IPS DF 6.9 (cell line): ENCODE measurements at places on chromosomes 12 and 14.

DNA sequence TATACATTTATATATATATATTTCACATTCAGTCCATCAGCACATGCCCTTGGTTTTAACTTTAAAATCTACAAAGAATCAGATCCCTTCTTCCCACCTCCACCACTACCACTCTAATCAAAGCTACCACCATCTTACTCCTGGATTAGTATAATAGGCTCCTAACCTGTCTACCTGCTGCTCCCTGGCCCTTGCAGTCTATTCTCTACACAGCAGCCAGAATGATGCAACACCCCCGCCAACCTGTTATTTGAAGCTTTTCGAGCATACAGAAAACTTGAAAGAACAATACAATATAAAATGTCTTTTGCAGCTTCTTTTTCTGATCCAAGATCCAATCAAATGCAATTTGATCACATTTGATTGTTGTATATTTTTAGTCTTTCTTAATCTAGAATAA, 165.9 kb upstream of the HMGA2 start:
- no peak overlapping the region for H3K27ac ChIP-seq
- H3K4me3 ChIP-seq: no peak overlapping the region
- peaks cover 1% of the 10 kb centered on the region; the same call in 1 of the 2 replicates for H3K4me1 ChIP-seq

DNA sequence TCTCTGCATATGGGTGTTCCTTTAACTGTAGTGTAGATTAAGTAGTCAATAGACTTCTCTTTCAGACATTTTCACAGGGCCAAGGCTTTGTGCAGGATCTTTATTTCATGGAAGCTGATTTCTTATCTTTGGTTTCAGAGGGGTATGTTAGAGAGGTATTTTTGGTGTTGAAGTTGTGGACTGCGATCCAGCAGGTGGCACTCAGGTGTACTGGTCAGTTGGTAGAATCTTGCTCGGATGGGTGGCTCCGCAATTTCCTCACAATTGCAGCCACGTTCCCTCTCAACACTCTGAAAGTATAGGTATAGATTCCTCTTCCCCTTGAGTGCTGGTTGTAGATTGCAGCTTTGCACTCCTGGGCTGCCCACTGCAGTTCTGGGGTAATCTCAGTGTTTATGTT, 44.3 kb downstream of the OSBPL8 start:
- no peak for DNase-seq
- H3K36me3 ChIP-seq: no peaks in the 10 kb centered on the region; the same call in 1 of the 2 replicates
- no peak overlapping the region for H3K27ac ChIP-seq
- H3K4me1 ChIP-seq: no peaks in the 10 kb centered on the region

- no peaks in the 10 kb centered on the region for H3K27me3 ChIP-seq
- H3K4me3 ChIP-seq: no peak overlapping the region
- H3K4me1 ChIP-seq: no peaks in the 10 kb centered on the region
- no peaks in the 10 kb centered on the region for H3K36me3 ChIP-seq
- H3K27ac ChIP-seq: no peak overlapping the region
Measured at GRCh38 chr14:91649930-91650329, 82.0 kb downstream of the CATSPERB start.

DNA sequence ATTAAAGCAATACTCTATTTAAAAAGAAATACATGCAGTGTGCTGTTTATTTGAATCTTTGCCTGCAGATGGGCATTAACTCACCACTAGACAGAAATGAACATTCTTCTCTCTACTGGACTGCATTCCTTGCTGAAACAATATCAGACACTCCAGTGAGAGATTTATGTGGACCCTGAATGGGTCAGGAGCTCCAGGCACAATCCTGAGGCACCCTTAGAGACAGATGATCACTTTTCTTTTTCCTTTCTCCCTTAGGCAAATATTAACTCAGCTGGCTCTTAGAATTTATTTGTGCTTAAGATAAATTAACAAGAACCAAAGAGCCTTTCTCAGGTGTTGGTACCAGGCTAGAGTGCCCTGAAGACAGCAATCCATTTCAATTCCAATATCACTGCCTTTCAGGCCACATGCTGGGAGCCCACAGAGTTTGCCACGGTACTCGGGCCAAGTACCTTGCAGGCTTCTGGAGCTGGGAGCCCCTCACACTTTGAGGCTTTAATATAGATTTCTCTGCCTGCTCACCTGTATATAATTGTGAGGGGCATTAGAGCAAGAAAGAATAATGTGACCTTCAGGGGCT, 173.0 kb downstream of the EMP1 start:
- no peak for DNase-seq
- H3K27me3 ChIP-seq: no peaks in the 10 kb centered on the region
- no peak overlapping the region for H3K27ac ChIP-seq
- H3K4me1 ChIP-seq: no peaks in the 10 kb centered on the region

GRCh38 chr14:72129291-72129690, 197.1 kb downstream of the RGS6 start:
- no peak overlapping the region for H3K27ac ChIP-seq
- H3K36me3 ChIP-seq: no peaks in the 10 kb centered on the region
- no peak overlapping the region for H3K4me3 ChIP-seq
- H3K27me3 ChIP-seq: no peaks in the 10 kb centered on the region
- H3K4me1 ChIP-seq: no peaks in the 10 kb centered on the region
- DNase-seq: no peak

GRCh38 chr12:43132291-43132690, 419.7 kb downstream of the ADAMTS20 start:
- no peak overlapping the region for H3K4me3 ChIP-seq
- DNase-seq: no peak
- H3K27ac ChIP-seq: no peak overlapping the region
- no peaks in the 10 kb centered on the region for H3K4me1 ChIP-seq
- H3K36me3 ChIP-seq: no peaks in the 10 kb centered on the region

- no peak for DNase-seq
- H3K27me3 ChIP-seq: no peaks in the 10 kb centered on the region
- 0 out of 2 replicates have a peak, but pooled peaks cover 2% of the 10 kb centered on the region for H3K36me3 ChIP-seq
- H3K4me3 ChIP-seq: no peak overlapping the region
Measured at GRCh38 chr12:68538726-68539614, 71.7 kb upstream of the RAP1B start.

GRCh38 chr12:65673156-65673690, 151.1 kb upstream of the HMGA2 start:
- no peak overlapping the region for H3K27ac ChIP-seq
- no peak for DNase-seq
- no peaks in the 10 kb centered on the region for H3K4me1 ChIP-seq
- no peaks in the 10 kb centered on the region for H3K27me3 ChIP-seq

DNA sequence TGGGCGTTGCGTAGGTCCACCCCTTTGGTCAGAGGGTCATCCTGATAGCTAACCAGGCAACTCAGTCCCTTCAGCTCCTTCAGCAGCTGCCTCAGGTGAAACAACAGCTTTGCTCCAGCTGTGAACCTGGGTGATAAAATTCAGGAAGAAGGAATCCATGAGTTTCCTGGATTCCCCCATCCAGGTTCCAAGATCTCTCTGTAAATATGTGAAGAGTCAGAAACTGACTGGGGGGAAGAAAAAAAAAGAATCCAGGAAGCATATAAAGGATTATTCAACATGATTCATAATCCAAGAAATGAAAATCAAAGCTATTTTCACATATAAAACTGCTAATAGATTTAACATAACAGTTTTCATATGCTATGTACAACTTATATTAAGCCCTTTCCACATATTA, 8.6 kb downstream of the STAT2 start:
- no peaks in the 10 kb centered on the region for H3K27me3 ChIP-seq
- no peak for DNase-seq
- H3K27ac ChIP-seq: no peak overlapping the region
- H3K4me3 ChIP-seq: no peak overlapping the region

DNA sequence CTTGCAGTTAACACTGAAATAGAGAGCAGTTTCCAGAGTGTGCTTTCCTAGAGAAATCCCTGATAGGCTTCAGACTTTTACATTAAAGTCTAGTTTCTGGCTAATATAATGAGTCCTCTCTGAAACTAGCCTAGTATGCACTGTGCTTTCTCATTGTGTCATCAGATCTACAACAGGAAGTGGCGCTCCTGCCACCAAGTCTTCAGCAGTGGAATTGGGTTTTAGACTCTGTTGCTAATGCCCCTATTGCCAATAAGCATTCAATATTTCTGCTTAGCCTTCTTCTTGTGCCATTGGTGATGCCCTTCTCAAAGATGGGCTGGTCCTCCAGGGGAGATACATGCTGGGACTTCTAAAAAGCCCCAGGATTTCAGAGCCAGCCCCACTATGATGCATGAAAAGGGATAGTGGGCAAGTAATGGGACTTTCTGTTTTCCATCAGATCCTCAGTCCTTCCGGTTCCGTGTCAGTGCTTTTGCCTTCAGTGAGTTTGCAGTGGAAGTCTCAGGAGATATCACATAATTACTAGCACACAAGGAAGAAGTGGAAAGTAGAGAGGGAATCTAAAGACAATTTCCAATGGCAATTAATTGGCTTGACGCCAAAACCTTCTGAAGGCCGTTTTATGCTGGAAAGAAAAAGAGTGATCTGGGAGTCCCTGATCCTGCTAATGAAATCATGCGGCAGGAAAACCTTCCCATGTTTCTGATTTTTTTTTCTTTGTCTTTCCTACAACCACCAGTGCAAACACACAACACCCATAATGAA, 50.0 kb downstream of the SSPN start:
- H3K27ac ChIP-seq: no peak overlapping the region
- H3K36me3 ChIP-seq: no peaks in the 10 kb centered on the region
- H3K4me3 ChIP-seq: no peak overlapping the region

DNA sequence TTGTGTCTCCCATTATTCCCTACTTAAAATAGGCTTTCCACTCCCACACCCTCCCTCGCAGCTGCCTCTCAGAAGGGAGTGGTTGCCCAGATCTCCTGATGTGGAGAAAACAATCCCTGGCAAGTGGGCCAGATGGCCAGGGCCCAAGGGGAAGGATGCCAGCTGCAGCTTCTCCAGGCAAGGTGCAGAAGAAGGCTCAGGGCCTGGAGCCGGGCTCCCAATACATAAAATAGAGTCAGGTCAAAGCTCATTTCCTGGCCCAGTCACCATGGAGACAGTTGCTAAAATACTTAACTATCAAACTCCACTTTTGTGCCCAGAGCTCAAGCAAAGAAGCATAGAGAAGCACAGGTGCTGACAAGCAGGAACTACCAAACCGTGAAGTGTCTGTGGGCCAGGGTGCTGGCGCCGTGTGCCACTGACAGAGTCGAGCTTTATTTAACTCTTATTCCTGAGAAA, 45.7 kb upstream of the ITPR2 start:
- H3K27ac ChIP-seq: no peak overlapping the region
- H3K27me3 ChIP-seq: no peaks in the 10 kb centered on the region
- no peak for DNase-seq

- H3K4me1 ChIP-seq: peaks cover 11% of the 10 kb centered on the region; the same call in 1 of the 2 replicates
- no peaks in the 10 kb centered on the region for H3K27me3 ChIP-seq
- H3K27ac ChIP-seq: no peak overlapping the region
- no peaks in the 10 kb centered on the region for H3K36me3 ChIP-seq
Measured at GRCh38 chr12:113235976-113236375, 14.7 kb downstream of the TPCN1 start.

GRCh38 chr12:114682785-114683708, 928 bp downstream of the TBX3 start:
- no peaks in the 10 kb centered on the region for H3K36me3 ChIP-seq
- no peak overlapping the region for H3K4me3 ChIP-seq
- peaks cover 12% of the 10 kb centered on the region for H3K4me1 ChIP-seq
- peaks cover 81% of the 10 kb centered on the region for H3K27me3 ChIP-seq
- no peak for DNase-seq

DNA sequence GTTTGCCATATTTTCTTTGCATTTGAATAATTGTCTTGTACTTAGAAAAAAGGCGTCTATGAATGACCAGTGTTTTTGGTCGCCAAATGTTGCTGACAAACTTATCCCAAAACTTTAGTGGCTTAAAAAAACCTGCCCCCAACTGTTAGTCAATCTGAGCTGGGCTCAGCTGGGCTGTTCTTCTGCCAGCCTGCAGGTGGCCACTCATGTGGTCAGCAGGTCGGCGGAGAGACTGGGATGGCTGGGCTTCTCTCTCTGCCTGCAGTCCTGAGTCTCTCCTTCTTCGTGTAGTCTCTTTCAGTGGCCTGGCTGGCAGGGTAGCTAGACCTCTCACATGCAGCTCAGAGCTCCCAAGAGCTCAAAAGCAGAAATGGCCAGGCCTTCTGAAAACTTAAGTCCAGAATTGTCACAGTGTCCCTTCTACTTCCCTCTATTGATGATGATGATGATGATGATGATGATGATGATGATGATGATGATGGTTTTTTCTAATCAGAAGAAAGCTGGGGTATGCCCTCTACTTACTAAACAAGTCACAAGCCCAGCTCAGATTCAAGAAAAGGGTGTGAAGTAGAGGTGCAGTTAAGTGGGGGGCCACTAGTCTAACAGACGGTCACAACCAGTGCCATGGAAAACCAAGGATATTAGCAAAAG, 87.9 kb downstream of the PTPN11 start:
- peaks cover 13% of the 10 kb centered on the region; the same call in 1 of the 2 replicates for H3K36me3 ChIP-seq
- no peak overlapping the region for H3K4me3 ChIP-seq
- H3K27ac ChIP-seq: no peak overlapping the region

- H3K36me3 ChIP-seq: no peaks in the 10 kb centered on the region
- no peak for DNase-seq
- no peak overlapping the region for H3K27ac ChIP-seq
- H3K27me3 ChIP-seq: no peaks in the 10 kb centered on the region
- no peak overlapping the region for H3K4me3 ChIP-seq
- H3K4me1 ChIP-seq: no peaks in the 10 kb centered on the region
Measured at GRCh38 chr12:74129702-74130101, 407.9 kb upstream of the ATXN7L3B start.

GRCh38 chr14:98173305-98173704, 1098.7 kb downstream of the BCL11B start:
- no peaks in the 10 kb centered on the region for H3K36me3 ChIP-seq
- no peak overlapping the region for H3K27ac ChIP-seq
- H3K27me3 ChIP-seq: no peaks in the 10 kb centered on the region
- H3K4me1 ChIP-seq: 0 out of 2 replicates have a peak, but pooled peaks cover 1% of the 10 kb centered on the region
- no peak overlapping the region for H3K4me3 ChIP-seq

DNA sequence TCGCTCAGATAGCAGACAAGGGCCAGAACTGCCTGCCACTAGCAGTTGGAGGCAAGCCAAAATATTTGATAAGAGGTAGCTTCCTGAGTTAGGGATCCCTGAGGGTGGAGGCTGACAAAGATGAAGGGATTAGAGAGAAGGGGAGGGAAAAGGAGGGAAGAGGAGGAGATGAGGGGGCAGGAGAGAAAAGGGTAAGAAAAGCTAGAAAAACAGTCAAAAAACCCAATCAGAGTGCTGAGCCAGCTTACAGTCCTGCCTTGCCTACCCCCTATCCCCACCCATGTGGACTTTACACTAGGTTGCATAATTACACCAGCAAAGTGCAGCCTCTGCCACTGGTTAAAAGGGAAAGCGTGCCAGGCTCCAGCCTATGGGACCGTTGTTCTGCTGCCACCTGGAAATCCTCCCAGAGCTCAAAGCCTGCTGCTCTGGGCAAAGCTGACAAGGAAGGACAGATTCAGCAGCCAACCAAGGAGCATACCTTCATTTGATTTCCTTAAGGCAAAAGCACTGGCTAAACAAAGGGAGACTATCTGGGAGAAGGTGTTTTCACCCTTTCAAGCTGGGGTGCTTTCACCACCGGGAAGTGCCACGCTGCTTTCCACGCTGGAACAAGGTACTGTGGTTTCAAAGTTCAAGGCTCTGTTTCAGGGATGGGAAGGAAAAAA, 3.8 kb upstream of the NUMB start:
- no peaks in the 10 kb centered on the region for H3K27me3 ChIP-seq
- H3K4me3 ChIP-seq: no peak overlapping the region
- no peak for DNase-seq
